Activated naive CD4-positive, alpha-beta T cell treated with anti-CD3 and anti-CD28 coated beads for 36 hours (primary cell): ENCODE measurements at places on chromosomes 5 and 9. TPM values are rescaled to one million over a fixed set of nuclear protein-coding genes. Genes with fewer than 3 reads are reported as not detected.

The SNCB gene
- total RNA-seq = not detected

The C9orf153 gene
- 0.31 TPM for total RNA-seq

The LHX3 gene
- total RNA-seq = not detected

The IL4 gene
- total RNA-seq = not detected

The NR5A1 gene
- not detected for total RNA-seq

The TYRP1 gene
- not detected for total RNA-seq

The FAM114A2 gene
- total RNA-seq = 25.0 TPM

The C9orf50 gene
- not detected for total RNA-seq

The HMGCR gene
- total RNA-seq = 67.5 TPM

The NR2F1-AS1 gene
- total RNA-seq = not detected

The EHMT1 gene
- total RNA-seq = 57.9 TPM

The RNF208 gene
- 4.9 TPM for total RNA-seq

The SLC45A2 gene
- total RNA-seq = not detected

The SEMA5A gene
- total RNA-seq = not detected

The GBGT1 gene
- total RNA-seq = 3.9 TPM

The CFAP90 gene
- not detected for total RNA-seq

The IRX2 gene
- total RNA-seq = not detected

The GMCL2 gene
- total RNA-seq = not detected

The OR13C8 gene
- not detected for total RNA-seq

The KCNT1 gene
- not detected for total RNA-seq

The BAAT gene
- total RNA-seq = not detected

The DPYSL3 gene
- 0.05 TPM for total RNA-seq

The TXNDC15 gene
- 19.8 TPM for total RNA-seq

The HTR1A gene
- total RNA-seq = not detected

The SPINK7 gene
- not detected for total RNA-seq

The SPINK6 gene
- total RNA-seq = not detected

The RALGDS gene
- total RNA-seq = 32.5 TPM

The MEGF9 gene
- 3.8 TPM for total RNA-seq

The GADD45G gene
- total RNA-seq = 0.72 TPM

The IL17B gene
- not detected for total RNA-seq

The PCDHGB7 gene
- total RNA-seq = not detected

The HACD4 gene
- total RNA-seq = 1.6 TPM

The KDM3B gene
- total RNA-seq = 36.2 TPM

The NIPAL4 gene
- 10.1 TPM for total RNA-seq

The IL3 gene
- not detected for total RNA-seq

The MYOZ3 gene
- 0.49 TPM for total RNA-seq

The PCDHGA5 gene
- not detected for total RNA-seq

The FAM81B gene
- total RNA-seq = not detected

The GARIN3 gene
- 3.6 TPM for total RNA-seq

The ENTR1 gene
- 91.6 TPM for total RNA-seq

The ZNF462 gene
- 0.33 TPM for total RNA-seq

The KIAA0825 gene
- total RNA-seq = 0.24 TPM

The RNF44 gene
- 88.3 TPM for total RNA-seq

The GFM2 gene
- total RNA-seq = 27.7 TPM

The PLEKHG4B gene
- not detected for total RNA-seq

The PPP1R26 gene
- 0.32 TPM for total RNA-seq
